Activated naive CD4-positive, alpha-beta T cell treated with anti-CD3 and anti-CD28 coated beads, Interleukin-2, amount 10 ng/mL, durations not matched to agents 5 hours and 36 hours (primary cell): ENCODE measurements at places on chromosomes 12 and 14. TPM values are rescaled to one million over a fixed set of nuclear protein-coding genes. Genes with fewer than 3 reads are reported as not detected.

SLC6A15 gene
- not detected for total RNA-seq

PTPRB gene
- not detected for total RNA-seq

RFLNA gene
- total RNA-seq = not detected

DLGAP5 gene
- total RNA-seq = 68.5 TPM

CRIP1 gene
- 486 TPM for total RNA-seq

EML5 gene
- 1.6 TPM for total RNA-seq

LBHD2 gene
- not detected for total RNA-seq

DRAM1 gene
- total RNA-seq = 2.3 TPM

TCL1B gene
- not detected for total RNA-seq

OTOGL gene
- total RNA-seq = not detected

MUCL1 gene
- total RNA-seq = not detected

TAS2R10 gene
- 0.25 TPM for total RNA-seq

CMA1 gene
- total RNA-seq = not detected

MYO1A gene
- 1.2 TPM for total RNA-seq

RNU4-1 gene
- total RNA-seq = 2,200 TPM

EMC9 gene
- 34.8 TPM for total RNA-seq

SLC7A8 gene
- 0.40 TPM for total RNA-seq

MIPOL1 gene
- not detected for total RNA-seq

TTC7B gene
- total RNA-seq = 2.2 TPM

PLA2G1B gene
- total RNA-seq = not detected

NPAS3 gene
- not detected for total RNA-seq

SMOC1 gene
- total RNA-seq = not detected

ANO4 gene
- total RNA-seq = not detected

TAS2R31 gene
- total RNA-seq = 2.4 TPM

PPFIBP1 gene
- 17.7 TPM for total RNA-seq

TPH2 gene
- not detected for total RNA-seq

CLEC1A gene
- total RNA-seq = not detected

APOF gene
- total RNA-seq = not detected

KRT73 gene
- 3.7 TPM for total RNA-seq

SIX6 gene
- not detected for total RNA-seq
